Spleen (tissue), 13 donors: ENCODE measurements at places on chromosomes 5 and 9.

DNA sequence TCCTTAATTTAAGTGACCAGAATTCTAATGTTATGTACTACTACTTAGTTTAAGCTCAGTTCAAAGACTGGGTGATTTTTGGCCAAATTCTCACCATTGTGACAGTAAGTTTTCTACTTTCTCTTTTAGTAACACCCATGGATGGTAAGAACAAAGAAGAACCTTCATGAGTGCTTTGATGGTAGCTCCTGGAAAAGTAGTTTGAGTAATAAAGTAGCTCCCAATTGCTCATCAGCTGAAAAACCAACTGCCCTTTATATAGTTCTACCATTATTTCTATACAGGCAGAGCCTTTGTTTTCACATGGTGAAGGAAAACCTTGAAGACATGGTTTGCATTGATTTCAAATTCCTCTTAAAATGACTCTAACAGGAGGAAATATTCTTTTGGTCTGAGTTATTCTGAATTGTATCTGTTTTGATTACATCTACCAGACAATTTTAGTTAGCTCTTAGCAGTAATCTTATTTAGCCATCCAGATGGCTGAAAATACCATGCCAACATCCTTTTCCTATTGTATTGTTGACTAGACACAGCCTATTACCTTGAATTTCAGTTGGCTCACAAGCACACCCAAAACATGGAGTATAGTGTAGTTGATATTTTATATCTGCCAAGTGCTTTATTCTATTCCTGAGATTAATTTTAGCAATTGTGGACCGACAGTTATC is 23.7 kb upstream of the STARD4 start:
- no peak for DNase-seq

- DNase-seq, result no peak
These were observed 105.6 kb upstream of the CDH10 start for GRCh38 chr5:24750355-24750754.

DNA sequence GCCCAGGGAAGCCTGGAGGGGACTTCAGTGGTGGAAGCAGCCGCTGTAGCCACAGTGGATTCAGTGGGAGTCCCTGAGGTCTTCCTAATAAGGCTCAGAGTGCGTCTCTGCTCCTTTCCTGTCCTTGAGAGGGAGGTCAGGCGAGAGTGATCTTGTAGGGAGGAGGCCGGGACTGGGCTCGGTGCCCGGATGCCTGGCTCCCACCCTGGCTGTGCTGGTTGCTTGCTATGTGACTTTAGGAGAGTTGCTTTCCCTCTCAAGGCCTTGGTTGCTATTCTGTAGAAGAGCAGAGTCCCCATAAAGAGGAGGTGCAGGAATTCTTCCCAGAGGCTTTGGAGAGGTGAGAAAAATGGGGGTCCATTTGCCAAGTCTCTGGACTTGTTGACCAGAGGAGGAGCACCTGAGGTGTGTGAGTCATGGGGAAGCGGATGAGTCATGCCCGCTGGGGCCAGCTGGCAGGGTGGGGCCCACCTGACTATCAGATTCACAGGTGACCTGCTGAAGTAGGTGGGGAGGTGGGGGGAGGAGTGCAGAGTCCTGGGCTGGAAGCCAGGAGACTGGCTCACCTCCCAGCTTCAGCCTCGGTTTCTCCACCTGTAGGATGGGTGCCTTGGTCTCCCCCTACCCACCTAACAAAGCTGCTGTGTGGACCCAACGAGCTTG is 13.8 kb downstream of the GSN start:
- DNase-seq, result peak; percentile 86

GRCh38 chr5:96649681-96650540 is 12.3 kb upstream of the CAST start:
- no peak for DNase-seq

- no peak for DNase-seq
These were observed 483.0 kb downstream of the SEMA5A start for GRCh38 chr5:9062873-9063272.

DNA sequence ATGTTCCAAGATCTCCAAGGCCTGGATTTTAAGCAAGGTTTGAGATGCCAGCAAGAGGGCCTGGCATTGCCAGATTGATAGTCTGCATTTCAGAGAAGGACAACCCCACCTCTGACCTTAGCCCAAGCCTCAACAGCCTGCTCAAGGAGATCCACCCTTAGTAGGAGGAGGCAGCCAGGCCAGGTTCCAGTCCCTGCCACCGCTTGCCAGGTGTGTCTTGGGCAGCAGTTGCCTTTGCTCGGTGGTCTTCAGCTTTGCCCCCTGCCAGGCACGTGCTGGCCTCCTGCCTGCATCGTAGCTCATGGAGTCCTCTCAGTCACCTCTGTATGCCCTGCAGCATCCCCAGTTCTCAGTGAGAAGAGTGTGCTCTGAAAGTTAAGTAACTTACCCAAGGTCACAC is 134.2 kb downstream of the KCNIP1 start:
- DNase-seq, result peak; percentile 71

- DNase-seq, result no peak
These were observed 9.8 kb downstream of the REXO4 start for GRCh38 chr9:133408042-133408441.

- DNase-seq, result no peak
These were observed 571.0 kb downstream of the PTPRD start for GRCh38 chr9:10041726-10042229.

DNA sequence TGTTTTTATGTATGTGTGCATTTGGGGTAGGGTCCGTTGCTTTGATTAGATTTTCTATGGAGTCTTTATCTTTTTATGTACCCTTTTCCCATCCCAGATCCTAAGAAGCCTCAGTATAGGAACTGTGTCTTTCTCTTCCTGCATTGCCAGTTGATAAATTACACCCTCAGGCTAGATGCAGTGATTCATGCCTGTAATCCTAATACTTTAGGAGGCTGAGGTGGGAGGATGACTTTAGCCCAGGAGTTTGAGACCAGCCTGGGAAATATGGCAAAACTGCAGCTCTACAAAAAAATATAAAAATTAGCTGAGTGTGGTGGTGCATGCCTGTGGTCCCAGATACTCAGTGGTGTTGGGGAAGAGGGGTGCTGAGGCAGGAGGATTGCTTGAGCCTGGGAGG is 40.2 kb downstream of the NLN start:
- no peak for DNase-seq

DNA sequence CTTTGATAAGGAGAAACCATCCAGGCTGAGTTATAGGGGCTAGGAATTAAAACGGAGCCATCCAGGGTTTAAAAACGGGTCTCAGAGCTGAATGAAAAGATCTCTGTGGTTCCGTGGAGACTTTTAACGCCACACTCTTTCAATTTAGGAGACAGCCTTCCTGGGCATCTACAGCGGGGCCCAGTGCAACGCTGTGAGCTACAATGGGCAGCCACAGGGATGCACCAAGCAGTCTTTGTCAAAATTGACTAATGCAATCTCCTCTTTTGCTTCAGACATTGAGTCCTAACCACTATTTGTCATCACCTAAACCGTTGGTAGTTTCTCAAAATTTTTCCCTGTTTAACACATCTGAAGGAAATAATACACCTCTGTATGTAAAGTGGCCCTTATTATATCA is 96.6 kb upstream of the ABCA1 start:
- no peak for DNase-seq

DNA sequence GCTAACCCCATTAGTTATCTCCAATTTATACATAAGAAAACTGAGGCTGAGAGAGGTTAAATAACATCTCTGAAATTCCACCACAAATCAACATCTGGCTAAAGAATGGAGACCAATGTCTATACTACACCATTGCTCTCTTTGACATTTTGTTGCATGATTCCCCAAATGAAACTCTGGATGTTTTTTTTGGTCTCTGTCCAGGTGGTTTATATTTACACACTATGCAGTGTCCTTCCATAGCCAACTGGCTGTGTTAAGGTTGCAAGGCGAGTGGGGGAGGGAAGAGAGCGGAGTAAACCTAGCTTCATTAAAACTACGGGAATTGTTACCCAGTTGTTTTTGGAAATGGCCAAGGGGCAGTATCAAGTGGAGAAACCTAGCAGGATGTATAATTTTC is 67.2 kb downstream of the KIF4B start:
- DNase-seq, result no peak

- DNase-seq, result peak; percentile 92
These were observed at the start of gene PIP5KL1 for GRCh38 chr9:127930231-127931091. PIP5KL1 (minus strand) TSS chr9:127930777; CDS start chr9:127930752, 25 bp downstream.

DNA sequence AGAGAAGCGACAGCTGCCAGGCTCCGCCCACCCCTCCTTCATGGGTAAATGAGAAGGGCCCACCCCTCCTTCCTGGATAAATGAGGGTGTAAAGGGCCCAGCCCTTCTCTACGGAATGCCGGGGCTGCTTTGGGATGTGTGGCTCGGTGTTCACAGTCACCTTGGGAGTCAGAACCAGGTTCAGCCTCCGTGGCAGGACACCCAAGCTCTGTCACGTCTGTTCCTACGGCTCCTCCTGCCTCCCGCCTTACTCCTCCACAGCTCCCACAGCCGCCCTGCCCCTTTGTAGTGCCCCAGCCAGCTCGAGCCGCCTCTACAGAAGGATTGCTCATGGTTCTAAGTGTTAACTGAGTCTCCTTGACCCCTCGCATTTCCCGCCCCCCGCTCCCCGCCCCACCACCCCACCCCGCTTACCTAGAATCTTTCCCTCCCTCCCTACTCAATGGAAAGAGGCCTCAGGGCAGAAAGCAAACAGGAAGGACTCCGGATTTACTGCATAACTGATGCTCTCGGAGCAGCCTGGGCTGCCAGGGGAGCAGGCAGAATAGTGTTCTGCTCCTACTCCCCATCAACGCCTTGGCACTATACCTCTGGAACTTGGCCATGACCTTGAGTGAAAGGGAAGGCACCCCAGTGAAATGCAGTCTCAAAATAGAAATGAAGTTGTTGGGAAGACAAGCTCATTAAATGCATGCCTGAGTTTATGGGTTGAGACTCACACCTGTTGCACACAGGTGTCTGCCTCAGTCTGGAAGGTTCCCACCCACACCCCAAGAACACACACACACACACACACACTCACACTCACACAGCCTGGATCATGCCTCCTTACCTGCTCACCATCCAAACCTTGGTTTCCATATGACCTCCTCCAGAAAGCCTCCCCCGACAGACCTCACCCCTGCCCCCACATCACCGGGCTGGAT is 59.6 kb downstream of the NEURL1B start:
- peak; percentile 55 for DNase-seq

- DNase-seq, result no peak
These were observed 647 bp upstream of the ADAMTSL2 start for GRCh38 chr9:133533857-133534256.

GRCh38 chr5:113354055-113354454 is 80.7 kb downstream of the TSSK1B start:
- DNase-seq, result no peak

GRCh38 chr5:83026516-83026915 is 50.7 kb downstream of the TMEM167A start:
- no peak for DNase-seq

- DNase-seq, result no peak
These were observed 102.7 kb downstream of the ADAMTS12 start for GRCh38 chr5:33788922-33789566.

DNA sequence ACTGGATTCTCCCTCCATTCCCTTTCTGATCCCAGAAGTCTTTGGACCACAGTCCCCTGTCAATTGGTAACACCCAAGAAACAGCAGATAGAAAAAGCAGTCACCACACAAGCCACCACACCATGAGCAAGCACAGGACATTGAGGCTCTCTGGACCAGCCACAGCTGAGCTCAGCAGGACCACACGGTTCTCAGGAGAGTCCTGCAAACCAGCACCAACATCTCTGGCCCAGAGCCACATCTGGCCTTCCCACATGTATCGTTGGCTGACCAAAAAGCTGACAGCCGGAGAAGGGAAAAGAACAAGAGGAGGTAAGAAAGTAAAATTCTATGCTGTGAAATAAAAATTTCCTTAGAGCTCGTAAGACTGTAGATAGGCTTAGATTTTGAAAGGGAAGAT is 56.7 kb downstream of the KLHL3 start:
- no peak for DNase-seq

GRCh38 chr9:137269231-137269772 is 8.2 kb upstream of the TOR4A start:
- peak; percentile 76 for DNase-seq

GRCh38 chr5:177403792-177404640 is 3.6 kb upstream of the PFN3 start:
- DNase-seq, result peak; percentile 98

GRCh38 chr5:80676706-80677105 is 21.9 kb upstream of the DHFR start:
- DNase-seq, result no peak

DNA sequence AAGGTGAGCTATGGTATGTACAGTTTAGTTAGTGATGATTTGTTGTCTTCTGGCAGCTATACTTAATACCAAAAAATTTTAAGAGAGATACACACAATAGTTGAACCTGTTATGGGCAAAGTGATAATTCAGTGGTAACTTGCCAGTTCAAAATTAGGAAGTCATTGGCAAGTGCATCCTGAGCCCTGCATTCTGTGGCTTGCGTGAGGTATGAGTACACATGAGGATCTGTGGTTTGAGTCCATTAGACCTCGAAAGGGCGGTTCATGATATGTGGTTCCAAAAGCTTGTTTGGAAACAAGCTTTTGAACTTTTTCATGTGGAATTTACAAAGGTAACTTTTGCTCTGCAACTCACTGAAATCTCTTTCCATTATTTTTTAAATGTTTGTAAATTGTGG is 47.0 kb downstream of the GPR21 start:
- no peak for DNase-seq

- no peak for DNase-seq
These were observed 41.0 kb downstream of the MVB12B start for GRCh38 chr9:126367616-126368015.

GRCh38 chr5:171617266-171617665 is 168.4 kb upstream of the SMIM23 start:
- DNase-seq, result no peak

GRCh38 chr9:114989600-114990410 is 59.4 kb upstream of the TNFSF8 start:
- DNase-seq, result no peak

GRCh38 chr5:112895682-112896081 is 26.3 kb downstream of the REEP5 start:
- DNase-seq, result no peak

DNA sequence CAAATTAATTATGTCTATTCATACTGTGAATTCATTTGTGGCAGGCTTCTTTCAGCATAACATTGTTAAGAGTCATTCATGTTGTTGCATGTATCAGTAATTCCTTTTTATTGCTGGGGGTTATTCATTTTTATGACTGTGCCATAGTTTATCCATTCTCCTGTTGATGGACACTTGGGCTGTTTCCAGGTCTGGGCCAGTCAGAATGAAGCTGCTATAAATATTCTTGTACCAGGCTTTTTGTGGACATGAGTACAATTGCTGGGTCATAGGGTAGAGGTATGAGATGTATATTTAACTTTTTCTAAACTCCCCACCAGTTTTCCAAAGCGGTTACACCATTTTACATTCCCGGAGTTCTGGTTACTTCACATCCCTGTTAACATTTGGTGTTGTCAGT is 13.6 kb downstream of the PRPF4 start:
- DNase-seq, result no peak
